ENCODE measurements at places on chromosomes 12 and 14.

DNA sequence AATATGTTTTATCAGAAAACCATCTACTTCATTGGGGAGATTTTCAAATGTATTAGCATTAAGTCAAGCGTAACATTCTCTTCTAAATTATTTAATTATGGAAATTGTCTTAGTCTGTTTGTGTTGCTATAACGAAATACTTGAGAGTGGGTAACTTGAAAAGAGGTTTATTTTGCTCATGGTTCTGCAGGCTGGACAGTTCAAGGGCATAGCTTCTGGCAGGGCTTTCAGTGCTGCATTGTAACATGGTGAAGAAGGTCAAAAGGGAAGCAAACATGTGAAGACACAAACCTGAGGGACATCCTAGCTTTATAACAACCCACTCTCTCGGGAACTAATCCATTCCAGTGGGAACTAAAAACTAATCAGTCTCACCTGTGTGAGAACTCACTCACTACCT is 84.3 kb upstream of the TMPO start:
- DNase-seq = no peak

GRCh38 chr12:131137836-131138637 is 184.3 kb downstream of the ADGRD1 start:
- DNase-seq = no peak

DNA sequence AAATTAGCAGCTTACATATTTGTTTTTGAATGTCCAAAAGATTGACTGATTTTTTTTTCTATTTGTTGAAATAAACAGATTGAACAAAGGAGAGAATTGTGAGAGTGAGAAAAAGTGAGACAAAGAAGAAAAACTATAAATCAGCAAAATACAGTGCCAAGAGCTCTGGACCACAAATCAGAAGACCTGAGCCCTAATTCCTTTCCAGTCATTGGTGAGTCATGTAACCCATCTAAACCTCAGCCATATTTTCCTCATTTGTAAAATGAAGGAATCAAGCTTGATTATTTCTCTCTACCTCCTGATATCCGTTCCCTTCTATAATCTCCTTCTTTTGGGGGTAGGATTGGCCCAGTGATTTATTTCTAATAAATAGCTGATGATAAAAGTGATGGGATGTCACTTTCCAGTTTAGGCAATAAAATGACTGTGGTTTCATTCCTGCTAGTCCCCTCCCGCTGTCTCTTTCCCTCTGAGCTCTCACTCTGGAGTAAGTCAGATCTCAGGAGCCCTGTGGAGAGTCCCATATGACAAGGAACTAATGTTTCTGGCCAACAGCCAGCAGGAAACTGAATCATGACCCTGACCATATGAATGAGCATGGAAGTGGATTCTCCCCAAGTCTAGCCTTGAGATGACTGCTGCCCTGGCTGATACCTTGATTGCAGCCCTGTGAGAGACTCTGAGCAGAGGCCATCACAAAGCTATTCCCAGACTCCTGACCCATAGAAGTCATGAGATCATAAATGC is 218.9 kb downstream of the ACSS3 start:
- DNase-seq = no peak

- peak; percentile 1 for DNase-seq
Observed at GRCh38 chr12:22287776-22288621, 46.5 kb downstream of the ST8SIA1 start.

- DNase-seq = peak; percentile 21
Observed at GRCh38 chr12:2944401-2945047, 14.7 kb upstream of the TEAD4 start.

- DNase-seq = no peak
Observed at GRCh38 chr14:71720978-71721624, 211.1 kb upstream of the RGS6 start.

- DNase-seq = no peak
Observed at GRCh38 chr14:33393895-33394368, 455.3 kb downstream of the NPAS3 start.

DNA sequence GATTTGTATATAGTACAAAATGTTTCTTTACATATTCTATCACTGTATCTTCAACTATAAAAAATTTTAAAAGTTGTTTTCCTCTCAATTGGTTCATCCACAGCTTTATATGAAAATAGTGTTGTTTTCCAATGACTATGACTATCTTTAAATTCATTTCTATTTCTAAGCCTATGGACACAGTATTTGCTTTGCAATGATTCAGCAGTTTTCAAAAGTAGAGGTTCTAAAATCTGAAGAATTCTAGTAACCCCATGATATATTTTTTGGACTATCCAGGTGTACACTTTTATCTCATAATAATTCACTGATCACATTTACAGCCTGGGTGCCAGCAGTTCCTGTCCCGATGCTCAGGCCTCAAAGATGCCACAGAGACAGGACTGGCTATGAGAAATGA is 118.4 kb upstream of the PTPRR start:
- DNase-seq = no peak

DNA sequence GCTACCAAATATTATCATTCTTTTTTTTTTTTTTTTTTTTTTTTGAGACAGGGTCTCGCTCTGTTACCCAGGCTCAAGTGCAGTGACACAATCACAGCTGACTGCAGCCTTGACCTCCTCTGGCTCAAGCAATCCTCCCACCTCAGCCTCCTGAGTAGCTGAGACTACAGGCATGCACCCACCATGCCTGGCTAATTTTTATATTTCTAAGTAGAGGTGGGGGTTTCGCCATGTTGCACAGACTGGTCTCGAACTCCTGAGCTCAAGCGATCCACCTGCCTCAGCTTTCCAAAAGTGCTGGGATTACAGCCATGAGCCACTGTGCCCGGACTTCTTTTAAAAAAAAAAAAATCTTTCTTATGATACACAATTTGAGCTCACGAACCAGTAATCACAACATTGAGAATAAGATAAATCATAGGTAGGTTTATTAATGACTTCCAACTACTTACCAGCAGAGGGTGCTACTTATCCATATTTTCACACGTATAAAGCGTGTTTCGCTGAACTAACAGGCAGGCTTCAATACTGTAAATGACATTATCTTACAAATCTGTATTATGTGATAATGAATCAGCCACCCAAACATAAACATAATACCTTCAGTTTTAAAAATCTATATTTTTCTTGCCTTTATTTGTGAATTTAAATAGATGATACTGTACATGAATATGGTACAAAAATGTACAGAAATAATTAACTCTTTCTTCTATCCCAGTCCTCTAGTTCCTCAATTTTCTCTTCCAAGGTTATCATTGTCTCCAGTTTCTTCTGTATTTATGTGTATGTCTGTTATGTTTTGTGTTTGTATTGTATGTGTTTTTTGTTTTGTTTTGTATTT is 42.5 kb upstream of the BCAT1 start:
- no peak for DNase-seq

DNA sequence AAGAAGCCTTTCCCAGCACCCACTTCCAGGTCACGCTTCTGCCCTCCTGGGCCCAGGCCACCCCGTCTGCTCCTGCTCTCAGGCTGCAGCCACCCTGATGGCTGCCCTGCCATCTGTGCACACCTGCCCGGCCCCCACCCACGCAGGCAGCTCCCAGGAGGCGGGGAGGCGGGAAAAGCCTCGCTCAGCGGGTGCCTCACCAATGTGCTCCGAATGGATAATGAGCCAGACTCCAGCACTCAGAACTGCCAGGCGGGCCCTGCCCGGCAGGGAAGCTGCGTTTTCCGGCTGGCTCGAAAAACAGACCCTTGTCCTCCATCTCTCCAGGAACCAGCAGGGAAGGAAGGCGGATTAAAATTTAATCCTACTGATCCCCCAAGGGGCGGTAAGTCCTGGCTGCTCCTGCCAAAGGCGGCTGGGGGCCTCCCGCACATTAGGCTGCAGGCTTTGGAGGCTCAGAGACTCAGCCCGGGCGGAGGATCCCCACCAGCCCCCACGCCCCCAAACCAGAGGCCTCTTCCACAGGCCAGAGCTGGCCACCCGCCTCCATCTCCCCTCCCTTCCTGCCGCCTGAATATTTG is 104.0 kb downstream of the NCOR2 start:
- DNase-seq = no peak

GRCh38 chr12:120801146-120801545 is 75.5 kb downstream of the ACADS start:
- DNase-seq = no peak

- no peak for DNase-seq
Observed at GRCh38 chr12:83666690-83667089, 980.0 kb downstream of the TMTC2 start.

GRCh38 chr12:116474899-116475298 is 84.3 kb upstream of the MAP1LC3B2 start:
- no peak for DNase-seq

- no peak for DNase-seq
Observed at GRCh38 chr12:104285740-104286515, 17.6 kb upstream of the EID3 start.

DNA sequence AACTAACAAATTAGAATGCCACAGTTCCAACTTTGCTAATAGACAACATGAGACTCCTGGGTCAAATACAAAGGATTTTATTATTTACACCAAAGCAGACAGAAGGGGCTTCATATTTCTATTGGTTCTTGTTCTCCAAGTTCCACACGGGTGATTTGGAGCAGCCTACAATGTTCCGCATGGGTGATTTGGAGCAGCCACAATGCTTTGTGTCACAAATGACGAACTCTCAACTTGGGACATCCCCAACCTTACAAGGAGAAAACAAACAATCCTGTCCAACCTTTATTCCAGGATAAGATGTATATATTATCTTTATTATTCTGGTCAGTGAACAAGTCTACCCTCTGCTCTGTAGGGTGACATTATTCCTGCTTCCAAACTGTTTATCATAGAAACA is 694.3 kb upstream of the MGAT4C start:
- DNase-seq = no peak

GRCh38 chr12:18258929-18259328 is 2.4 kb upstream of the PIK3C2G start:
- DNase-seq = no peak

- DNase-seq = no peak
Observed at GRCh38 chr12:93025145-93026103, 96.3 kb upstream of the EEA1 start.

DNA sequence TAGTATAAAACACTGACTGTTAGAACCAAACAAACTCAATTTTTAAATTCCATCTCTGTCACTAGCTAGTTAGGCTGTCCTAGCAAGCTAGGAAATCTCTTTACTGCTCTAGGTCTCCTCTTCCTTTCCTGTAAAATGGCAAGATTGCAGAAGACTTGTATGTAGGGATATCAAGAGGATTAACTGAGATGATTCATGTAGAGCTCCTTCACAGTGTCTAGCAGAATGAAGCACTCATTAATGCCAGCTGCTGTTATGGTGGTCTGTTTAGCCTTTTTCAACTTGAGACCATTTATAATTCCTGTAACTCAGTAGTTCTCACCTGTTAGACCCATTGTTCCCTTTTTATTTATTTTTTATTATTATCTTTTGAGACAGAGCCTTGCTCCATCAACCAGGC is 67.8 kb upstream of the KCNH3 start:
- DNase-seq = no peak

GRCh38 chr12:96513166-96513565 is 23.8 kb downstream of the CFAP54 start:
- DNase-seq = no peak

DNA sequence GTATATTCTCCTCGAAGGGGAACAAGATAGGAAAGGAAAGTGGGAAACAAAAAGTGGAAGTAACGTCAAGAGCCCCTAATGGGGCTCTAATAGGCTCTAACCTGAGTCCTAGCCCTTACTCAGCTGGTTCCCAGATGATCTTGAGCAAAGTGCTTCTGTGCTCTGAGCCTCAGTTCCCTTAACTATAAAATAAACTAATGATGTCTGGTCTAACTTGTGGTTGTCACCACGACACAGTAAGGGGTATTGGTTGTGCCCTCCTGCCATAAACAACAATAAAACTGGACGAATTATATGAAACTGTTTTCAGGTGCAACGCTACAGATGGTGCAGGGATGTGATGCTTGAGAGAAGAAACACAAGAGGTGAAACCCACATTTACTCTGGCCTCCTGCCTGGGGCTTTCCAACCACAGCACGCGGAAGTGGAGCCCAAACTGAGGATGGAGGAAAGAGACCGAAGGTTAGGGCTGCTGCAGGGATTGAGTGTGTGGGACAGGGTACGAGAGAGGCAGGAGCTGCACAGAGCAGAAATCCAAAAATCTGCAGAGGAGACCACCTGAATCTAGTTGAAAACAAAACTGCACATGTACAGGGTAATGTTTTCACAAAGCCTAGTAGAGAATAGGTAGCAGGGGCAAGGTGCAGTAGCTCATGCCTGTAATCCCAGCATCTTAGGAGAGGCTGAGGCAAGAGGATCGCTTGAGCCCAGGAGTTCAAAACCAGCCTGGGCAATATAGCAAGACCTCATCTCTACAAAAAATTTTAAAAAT is 45.6 kb upstream of the BCL2L14 start:
- DNase-seq = no peak

GRCh38 chr14:24243336-24243836 is 963 bp upstream of the TINF2 start:
- DNase-seq = no peak

DNA sequence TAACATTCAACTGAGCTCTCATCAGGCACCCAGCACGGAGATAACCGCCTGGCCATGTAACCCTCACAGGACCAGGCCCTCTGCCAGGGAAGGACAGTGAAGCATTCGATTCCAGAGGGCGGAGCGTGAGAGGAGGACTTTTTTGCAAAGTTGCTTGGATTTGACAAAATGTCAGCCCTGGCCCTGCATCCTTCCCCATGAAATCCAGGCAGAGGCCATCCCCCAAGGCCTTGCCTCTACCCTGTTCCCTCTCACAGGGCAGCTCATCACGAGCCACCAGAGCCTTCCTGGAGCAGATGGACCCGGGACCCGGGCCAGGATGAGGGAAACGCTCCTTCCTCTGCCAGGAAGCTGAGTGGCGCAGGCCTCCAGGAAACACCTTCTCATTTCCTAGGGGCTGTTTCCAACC is 17.0 kb downstream of the CAMKK2 start:
- no peak for DNase-seq

GRCh38 chr12:24073170-24073810 is 123.8 kb upstream of the SOX5 start:
- no peak for DNase-seq

GRCh38 chr12:51216642-51217041 is 1.2 kb downstream of the POU6F1 start:
- no peak for DNase-seq

DNA sequence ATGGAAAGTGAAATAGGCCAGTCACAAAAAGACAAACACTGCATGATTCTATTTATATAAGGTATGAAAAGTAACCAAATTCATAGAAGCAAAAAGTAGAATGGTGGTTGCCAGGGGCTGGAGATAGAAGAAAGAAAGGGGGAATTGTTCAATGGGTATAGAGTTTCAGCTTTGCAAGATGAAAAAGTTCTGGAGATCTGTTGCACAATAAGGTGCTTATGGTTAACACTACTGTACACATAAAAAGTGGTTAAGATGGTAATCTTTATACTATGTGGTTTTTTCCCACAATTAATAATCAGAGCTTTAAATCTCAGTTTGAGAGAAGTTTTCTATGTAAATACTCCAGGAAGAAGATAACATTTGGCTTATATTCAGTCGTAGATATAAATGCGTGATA is 73.4 kb downstream of the SLC38A4 start:
- DNase-seq = no peak

DNA sequence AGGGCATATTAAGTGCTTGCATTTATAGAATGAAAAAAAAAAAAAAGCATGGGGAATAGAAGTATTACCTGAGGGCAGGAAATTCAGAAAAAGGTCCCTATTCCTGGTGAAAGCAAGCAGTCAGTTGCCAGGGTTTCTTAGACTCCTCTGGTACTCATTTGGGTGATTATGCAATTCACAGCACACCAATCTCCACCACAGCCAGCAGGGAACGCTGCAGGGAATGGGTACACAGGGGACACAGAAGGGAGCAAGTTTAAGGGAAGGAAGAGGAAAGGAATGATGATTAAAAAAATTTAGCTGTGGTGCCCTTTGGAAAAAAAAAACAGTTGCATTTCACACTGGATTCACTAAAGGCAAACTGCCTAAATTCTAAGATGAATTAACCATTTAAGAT is 14.2 kb downstream of the BLTP3B start:
- DNase-seq = no peak

All from stimulated activated CD8-positive, alpha-beta memory T cell treated with anti-CD3 and anti-CD28 coated beads, Interleukin-7, amount 100 ng/mL, for 24 hours (primary cell).